ENCODE measurements at places on chromosomes 11 and 22. TPM values are rescaled to one million over a fixed set of nuclear protein-coding genes. Genes with fewer than 3 reads are reported as not detected.

The KRTAP5-8 gene
- not detected for total RNA-seq

The MLC1 gene
- 0.68 TPM for total RNA-seq

The CDC42EP1 gene
- total RNA-seq, result 28.6 TPM

The MCM5 gene
- total RNA-seq, result 51.8 TPM

The AMOTL1 gene
- 49.2 TPM for total RNA-seq

DNA sequence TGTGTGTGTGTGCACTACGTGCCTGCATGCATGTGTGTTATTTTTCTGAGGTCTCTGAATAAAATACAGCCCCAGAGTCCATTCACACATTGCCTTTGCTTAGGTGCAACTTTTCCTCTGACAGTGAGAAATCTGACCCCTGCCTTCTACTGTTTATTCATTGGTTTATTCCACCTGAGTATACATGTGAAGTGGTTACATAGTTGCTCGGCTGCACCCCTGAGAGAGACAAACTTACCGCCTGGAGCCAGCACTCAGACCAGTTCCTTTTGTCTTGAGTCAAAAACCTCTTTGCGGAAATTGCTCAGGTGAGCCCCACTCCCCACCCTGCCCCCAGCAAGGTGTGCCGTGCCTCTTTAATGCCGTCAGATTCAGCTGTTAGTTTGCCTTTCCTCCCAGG lies 363.6 kb downstream of the BRD1 start:
- DNase-seq, result no peak

GRCh38 chr22:28444659-28445058 lies 235.0 kb downstream of the TTC28 start:
- no peak for DNase-seq

DNA sequence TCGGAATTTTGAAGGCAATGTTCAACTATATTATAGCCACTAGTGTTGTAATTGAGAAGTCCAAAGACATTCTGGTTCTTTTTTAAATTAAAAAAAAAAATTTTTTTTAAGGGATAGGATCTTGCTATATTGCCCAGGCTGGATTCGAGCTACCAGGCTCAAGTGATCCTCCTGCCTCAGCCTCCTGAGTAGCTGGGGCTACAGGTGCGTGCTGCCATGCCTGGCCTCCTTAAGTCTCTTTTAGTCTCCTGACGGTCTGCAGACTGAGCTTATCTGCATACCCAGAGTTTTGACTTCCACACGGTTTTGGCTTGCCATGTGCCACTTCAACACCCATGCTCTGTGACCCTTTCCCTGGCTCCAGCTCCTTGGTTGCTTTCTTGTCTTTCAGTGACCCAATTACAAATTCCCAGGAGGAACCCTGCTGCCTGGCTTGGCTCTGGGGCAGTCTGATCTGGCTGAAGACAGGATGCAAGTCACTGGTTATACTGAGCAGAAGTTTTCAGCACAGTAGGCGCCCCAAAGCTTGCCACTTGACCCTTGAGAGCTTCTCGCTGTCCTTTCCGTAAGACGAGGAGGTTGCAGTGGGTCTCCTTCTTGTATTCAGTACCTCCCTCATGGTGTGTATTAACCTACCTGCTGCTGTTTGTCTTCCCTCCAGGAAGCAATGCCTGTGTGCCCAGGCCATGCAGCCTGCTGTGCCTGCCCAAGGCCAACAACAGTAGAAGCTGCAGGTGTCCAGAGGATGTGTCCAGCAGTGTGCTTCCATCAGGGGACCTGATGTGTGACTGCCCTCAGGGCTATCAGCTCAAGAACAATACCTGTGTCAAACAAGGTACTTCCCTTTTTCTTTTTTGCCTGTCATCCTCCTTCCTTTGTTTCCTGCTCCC lies 113.8 kb upstream of the SORL1-AS1 start:
- DNase-seq, result no peak
